Islet precursor cell (in vitro differentiated cells): ENCODE measurements at places on chromosomes 1 and 21.
A peak's percentile ranks its signal among the peaks of the same experiment; 100 is the strongest.

- no peak for DNase-seq
Observed at GRCh38 chr1:229272164-229273158, 1.6 kb downstream of the RAB4A start.

DNA sequence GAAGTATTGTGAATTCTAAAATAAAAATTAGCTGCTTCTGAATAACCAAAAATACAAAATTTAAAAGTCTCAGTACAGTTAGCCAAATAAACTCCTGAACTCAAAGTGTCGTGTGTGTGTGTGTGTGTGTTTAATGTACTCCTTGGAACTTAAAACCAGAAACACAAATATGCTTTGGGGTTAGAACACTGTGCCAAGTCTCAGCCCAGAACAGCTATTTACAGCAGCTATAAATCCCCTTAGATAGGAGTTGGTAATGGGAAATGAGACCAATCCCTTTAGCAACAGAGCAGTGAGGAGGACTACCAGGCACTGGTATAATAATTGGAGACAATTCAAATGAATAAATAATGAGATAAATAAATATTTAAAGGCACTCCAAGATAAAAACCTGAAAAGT is 83.1 kb downstream of the PATJ start:
- DNase-seq, result no peak

- no peak for DNase-seq
Observed at GRCh38 chr21:41091616-41092015, 76.3 kb upstream of the BACE2 start.

GRCh38 chr1:245290836-245291235 is 136.1 kb downstream of the KIF26B start:
- DNase-seq, result peak; percentile 80

- peak; percentile 54 for DNase-seq
Observed at GRCh38 chr1:108199201-108199691, 897 bp downstream of the SLC25A24 start.

- peak; percentile 74 for DNase-seq
Observed at GRCh38 chr1:22808186-22808675, 97.6 kb downstream of the EPHB2 start.

- DNase-seq, result peak; percentile 42
Observed at GRCh38 chr1:4307911-4308545, 346.4 kb upstream of the AJAP1 start.

GRCh38 chr1:119806489-119806888 is 4.8 kb downstream of the REG4 start:
- DNase-seq, result no peak

GRCh38 chr1:242146652-242147051 is 147.8 kb upstream of the MAP1LC3C start:
- no peak for DNase-seq

DNA sequence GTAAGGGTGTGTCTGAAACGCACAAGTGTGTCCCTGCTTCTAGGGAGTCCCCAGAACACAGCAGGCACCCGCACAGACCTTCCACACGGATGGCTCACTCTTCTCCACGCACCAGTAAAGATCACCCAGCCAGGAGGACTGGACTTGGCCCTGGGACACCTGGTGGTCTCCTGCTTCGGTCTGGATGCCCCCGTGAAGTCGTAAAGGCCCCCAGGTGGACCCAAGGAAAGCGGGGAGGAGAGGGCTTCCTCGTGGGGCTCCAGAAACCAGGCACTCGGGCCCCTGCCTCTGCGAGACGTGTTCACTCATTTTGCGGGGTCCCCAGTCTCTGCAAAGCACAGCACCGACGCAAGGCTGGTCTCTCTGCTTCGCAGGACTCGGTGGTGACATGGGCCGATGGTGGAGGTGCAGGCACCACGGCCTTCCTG is 20.2 kb upstream of the COL6A2 start:
- peak; percentile 46 for DNase-seq

- no peak for DNase-seq
Observed at GRCh38 chr1:83043244-83043643, 955.7 kb downstream of the TTLL7 start.

GRCh38 chr1:115063228-115063901 is 25.9 kb downstream of the TSPAN2 start:
- DNase-seq, result no peak

- DNase-seq, result peak; percentile 91
Observed at GRCh38 chr1:22024485-22025367, 23.3 kb downstream of the CELA3A start.

DNA sequence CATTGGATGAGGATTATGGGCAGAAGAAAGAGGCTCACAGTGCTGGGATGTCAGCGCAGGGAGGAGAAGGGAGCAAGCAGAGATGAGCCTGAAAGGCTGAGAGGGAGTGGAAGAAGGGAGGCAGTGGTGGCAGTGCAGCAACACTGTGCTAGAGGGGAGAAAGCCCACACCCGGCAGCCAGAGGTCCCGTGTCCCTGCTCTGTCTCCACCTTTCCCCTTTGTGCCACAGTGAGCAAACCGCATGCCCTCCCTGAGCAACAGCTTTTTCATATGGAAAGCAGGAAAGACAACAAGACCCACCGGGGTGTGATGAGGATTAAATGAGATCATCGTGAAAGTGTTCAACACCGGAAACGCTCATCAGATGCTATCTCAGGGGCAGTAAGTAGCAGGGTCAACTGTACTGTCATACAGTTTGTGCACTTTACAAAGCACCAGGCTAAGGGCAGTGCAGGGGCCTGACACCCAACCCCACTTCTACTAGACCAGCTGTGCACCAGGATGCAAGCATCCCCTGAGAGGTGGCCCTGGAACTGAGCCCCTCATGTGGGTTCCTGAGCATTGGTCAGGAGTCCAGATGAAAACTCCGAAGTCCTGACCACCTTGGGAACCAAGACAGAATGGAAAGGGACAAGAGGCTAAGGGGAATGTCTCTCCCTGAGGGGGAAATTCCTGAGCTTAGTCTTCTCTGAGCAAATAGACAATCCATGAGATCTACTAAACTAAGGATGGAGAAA is 9.1 kb downstream of the NHLH1 start:
- DNase-seq, result peak; percentile 71

GRCh38 chr1:47224676-47225399 is 7.2 kb downstream of the TAL1 start:
- no peak for DNase-seq

- no peak for DNase-seq
Observed at GRCh38 chr1:172212124-172212523, 208.4 kb upstream of the C1orf105 start.

DNA sequence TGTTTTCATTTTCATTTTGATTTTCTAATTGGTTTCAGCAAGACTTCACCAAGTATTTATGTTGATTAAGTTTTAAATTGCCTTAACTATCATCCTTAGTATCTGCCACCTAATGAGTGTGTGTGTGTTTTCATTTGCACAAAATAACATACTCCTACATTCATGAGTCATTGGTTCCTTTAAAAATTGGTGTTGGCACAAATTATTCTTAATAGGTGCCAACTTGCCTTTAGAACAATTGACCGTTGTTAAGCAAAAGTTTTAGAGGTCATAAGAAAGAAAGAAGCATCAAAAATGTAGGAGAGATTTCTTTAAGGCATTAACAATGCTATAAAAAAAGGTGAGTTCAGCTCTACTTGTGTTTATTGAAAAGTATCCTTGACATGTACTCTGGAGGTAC is 77.5 kb downstream of the FNBP1L start:
- no peak for DNase-seq

- DNase-seq, result no peak
Observed at GRCh38 chr1:32357614-32358013, 4.7 kb downstream of the FAM229A start.

GRCh38 chr1:65059930-65060538 is 88.0 kb upstream of the AK4 start:
- DNase-seq, result no peak

DNA sequence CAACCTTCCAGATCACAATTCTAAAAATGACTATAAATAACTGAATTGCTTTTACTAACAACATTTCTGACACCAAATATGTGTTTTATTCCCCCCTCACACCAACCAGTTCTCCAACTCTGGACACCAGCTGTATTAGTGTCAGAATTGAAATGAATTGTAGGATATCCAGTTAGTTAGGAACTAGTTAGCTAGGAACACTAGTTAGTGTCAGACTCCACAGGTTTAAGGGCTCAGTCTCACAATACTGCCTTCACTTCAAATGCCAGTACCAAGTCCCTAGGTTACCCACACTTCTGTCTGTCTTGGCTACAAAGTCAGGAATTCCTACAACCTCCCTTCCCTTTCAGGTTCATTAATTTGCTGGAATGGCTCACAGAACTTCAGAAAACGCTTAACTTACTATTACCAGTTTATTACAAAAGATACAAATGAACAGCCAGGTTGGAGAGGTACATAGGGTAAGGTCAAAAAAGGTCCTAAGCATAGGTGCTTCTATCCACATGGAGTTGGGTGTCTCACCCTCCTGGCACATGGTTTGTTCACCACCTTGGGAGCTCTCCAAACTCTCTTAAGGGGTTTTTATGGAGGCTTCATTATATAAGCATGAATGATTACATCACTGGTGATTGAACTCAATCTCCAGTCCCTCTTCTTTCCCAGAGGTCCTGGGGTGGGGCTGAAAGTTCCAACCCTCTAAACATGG is 4.2 kb downstream of the STXBP3 start:
- DNase-seq, result no peak

DNA sequence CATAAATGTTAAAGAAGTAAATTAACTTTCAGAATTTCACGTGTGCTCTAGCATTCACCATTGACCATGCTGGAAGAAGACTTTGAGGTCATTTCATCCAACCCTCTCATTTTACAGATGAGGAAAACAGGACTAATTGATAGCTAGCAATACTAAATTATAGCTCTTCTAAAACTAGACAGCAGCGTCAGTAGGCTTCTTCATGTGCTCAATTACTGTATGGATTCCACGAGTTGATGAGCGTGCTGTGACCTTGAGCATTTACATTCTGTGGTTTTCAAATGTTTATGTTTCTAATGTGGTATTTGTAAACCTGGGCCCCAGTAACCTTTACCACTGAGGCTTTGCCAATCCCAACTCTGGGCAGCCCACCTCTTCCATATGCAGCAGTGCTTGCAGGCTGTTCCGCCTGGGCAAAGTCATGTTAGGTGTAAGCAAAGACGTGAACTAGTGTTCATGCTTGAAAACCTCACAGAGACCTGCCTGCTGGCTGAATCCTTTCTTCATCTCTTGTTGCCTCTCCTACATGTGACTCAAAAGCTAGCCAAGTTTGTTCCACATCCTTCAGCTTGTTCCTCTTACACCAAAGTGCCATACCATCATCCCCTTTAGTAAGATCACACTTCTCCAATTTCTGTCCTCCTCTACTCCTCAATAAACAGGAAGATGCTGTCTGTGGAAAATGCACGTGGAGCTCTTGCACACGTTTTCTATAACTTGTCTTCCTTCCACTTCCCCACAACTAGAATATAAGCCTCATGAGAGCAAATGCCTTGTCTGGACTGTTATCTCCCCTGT is 17.2 kb downstream of the KCNJ15 start:
- DNase-seq, result no peak

GRCh38 chr1:59368008-59368670 is 71.2 kb downstream of the FGGY start:
- DNase-seq, result no peak

GRCh38 chr1:59113876-59114457 is 182.9 kb upstream of the FGGY start:
- no peak for DNase-seq

DNA sequence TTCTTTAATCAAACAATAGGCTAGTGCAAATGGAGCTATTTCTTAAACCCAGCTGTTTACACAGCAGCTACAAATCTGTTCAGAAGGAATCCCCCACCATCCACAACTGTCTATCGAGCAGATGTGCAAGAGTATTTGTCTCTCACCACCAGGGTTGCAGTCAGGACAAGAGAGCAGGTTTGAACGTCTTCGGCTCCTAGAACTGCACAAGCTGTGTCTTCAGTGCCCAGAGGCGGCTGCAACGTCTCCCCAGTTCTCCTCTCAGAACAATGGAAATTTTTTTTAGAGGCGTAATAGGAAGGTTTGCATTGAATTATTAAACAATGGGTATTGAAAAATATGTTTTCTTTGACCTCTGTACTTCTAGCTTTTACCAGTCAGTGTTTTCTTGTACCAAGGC is 7.3 kb downstream of the OVAAL start:
- no peak for DNase-seq

DNA sequence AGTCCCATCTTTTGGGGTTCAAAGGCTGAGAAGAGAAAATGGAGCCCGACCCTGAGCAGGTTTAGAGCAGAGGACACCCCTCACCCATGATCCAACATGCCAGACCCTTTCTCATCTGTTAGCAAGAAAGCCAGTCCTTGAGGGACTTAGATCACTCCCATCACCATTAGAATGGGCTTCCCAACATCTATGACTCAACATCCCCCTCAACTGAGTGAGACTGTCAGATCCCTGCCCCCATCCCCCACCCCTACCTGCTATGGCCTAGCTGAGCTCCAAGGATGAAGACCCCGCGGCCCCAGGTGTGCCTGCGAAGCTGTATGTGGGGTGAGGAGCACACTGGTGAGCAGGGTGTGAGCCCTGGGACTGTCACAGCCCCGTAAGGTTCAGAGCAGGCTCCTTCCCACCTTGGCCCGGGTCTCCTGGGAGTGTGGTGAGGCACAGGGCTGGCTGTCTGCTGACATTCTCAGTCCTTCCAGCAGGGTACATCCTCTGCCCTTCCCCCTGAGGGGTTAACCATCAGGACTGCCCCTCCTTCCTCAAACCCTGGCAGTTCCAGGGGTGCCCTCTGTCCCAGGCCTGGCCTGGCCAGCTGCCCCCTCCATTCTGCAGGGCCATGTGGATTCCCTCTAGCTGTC is 21.4 kb upstream of the BLACAT1 start:
- no peak for DNase-seq

DNA sequence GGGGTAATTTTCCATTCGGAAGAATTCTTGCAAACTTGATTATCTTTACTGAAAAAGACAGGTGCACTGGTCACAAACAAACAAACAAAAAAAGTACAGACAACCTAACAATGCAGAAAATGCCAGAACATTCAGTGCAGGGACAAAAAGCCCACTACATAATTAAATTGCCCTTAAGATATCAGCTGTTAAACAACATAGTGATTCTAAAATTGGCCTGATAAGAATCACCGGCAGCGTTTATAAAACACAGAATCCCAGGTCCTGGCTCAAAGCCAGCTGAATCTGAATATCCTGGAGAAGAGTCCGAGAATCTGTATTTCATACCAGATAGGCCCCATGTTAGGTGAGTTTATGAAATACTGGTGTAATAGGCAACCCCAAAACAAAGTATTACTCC is 6.1 kb downstream of the PLPP3 start:
- no peak for DNase-seq

DNA sequence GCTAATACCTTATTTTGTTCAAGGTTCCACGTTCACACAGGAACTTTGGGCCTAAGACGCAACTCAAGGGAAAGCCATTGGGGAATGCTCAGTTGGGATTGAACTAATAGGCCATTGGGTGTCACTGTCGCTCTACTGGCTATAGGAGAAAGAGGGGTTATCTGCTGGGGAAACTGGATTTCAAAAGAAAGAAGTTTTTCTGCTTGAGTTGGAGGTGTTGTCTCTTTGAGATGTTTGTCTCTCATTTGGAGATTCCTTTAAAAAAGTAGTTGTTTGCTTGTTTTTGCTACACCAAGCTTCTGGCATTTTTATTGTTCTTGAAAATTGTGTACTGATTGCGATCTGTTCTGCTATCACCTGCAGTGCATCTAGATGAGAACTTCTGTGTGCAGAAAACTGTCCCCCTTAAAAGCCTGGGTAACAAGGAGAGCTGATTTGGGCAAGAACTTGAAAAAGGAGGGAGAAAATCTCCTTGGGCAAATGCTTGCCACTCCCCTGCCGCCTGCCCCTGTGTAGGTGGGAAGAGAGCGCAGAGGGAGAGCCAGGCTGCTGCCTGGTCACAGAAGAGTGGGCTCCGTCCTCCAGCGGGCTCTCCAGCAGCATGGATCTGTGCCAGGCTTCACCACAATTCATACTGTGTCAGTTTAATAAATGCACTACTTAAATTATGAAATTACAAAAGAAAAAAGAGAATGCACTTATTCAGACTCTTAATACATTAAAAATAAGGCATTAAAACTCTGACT is 39.9 kb downstream of the PEX14 start:
- DNase-seq, result no peak
